ENCODE measurements at places on chromosomes 2 and 18.

- DNase-seq = no peak
Observed at GRCh38 chr2:106609780-106610179, 122.6 kb downstream of the CD8B2 start.

GRCh38 chr2:68692511-68692910 is 42.1 kb upstream of the ARHGAP25 start:
- no peak for DNase-seq

- DNase-seq = no peak
Observed at GRCh38 chr18:23415515-23415914, 37.6 kb upstream of the RIOK3 start.

- DNase-seq = no peak
Observed at GRCh38 chr18:36424741-36425142, 127.2 kb downstream of the FHOD3 start.

DNA sequence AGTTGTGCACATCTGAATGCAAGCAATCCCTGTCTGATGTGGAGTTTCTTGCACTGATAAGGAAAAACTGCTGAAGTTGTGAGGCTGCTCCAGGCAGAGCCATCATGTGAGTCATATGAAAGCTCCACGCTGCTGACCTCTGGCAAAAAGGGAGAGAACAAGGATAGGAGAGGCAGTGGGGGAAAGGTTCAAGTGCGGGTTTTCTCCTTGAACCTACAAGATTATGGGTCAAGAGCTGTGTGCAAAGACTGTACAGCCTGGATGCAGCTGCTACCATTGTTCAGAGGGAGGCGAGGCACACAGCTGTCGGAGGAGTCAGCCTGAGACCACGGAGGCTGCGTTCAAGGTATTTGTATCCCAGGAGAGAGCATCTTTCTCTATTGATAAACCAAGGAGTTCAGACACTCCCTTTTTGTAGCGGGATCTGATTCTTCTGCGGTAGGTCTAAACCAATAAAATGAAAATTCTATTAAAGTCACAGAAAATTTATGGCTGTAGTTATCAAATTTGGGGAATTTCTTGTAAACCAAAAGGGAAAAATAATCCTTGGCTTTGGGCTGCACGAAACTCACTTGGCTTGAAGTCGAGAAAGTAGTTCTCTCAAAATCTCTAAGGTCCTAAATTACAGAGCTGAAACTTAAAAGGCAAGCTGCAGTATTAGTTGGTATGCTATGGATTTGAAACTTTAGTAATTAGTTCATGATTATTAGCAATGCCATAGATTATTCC is at the start of gene CDK15:
Gene CDK15, plus strand, starts transcription at position 96 of the 729 bp plus-strand sequence. Its CDS starts 128 bp downstream, at position 224.
- DNase-seq = no peak

DNA sequence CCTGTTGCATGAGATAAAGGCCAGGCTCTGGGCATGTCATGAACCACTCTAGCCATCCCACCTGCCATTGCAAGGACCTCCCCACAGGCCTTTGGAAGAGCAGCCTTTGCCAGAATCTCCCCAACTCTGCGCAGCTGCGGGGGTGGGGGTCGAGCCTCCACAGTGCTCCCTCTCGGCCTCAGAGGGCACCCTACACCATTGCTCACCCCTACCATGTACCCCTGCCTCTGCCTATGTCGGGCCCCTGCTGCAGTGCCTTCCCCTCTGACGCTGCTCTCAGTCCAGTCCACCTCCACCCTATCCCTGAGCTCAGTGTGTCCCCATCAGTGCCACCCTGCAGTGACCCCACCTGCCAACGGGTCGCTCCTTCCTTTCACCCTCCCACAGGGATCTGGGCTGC is 679.7 kb upstream of the RAB6C start:
- DNase-seq = no peak

DNA sequence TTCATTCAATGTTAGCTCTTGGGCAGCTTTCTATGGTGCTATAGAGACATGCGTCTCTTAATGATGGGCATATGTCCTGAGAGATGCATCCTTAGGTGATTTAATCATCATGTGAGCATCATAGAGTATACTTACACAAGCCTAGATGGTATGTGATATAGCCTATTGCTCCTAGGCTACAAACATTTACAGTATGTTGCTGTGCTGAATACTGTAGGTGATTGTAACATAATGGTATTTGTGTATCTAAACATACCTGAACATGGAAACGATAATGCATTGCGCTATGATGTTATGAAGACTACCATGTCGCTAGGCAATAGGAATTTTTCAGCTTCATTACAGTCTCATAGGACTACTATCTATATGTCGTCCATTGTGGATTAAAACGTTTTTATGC is 89.4 kb downstream of the ARHGAP15 start:
- DNase-seq = no peak

Data from activated gamma-delta T cell treated with anti-CD3 and anti-CD28 coated beads, Interleukin-2, amount 50 U/mL, for 16 hours (primary cell).